ENCODE measurements at places on chromosomes 2 and 18.

DNA sequence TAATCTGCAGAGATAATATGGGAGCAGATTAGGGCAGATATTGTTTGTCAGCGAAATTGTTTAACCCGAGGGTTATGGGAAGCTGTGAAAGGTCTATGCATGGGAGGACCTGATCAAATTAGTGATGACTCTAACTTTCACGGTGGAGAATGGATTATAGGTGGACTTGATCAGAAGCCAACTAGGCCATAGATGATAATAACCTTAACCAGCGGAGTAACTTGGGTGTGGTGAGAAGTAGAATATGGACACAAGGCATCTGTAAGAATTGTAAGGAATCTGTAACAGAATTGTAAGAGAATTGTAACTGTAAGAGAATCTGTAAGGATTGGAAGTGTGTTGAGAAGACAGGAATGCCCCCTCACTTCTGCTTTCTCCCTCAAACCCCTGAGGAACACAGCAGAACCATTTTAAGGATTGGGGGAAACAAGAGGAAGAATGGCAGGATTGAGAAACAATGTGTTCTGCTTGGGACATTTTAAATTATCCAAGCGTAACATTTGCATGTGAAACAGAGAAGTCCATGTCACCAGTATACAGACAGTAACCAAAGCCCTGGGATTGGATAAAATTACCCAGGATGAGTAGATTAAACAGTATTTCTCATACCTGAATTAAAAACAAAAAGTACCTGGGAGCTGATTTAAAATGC is 14.9 kb upstream of the SLC39A10 start:
- DNase-seq = no peak

GRCh38 chr2:63058144-63058920 is 7.7 kb downstream of the OTX1 start:
- DNase-seq = no peak

- no peak for DNase-seq
Measured at GRCh38 chr2:120442923-120443571, 97.1 kb downstream of the INHBB start.

DNA sequence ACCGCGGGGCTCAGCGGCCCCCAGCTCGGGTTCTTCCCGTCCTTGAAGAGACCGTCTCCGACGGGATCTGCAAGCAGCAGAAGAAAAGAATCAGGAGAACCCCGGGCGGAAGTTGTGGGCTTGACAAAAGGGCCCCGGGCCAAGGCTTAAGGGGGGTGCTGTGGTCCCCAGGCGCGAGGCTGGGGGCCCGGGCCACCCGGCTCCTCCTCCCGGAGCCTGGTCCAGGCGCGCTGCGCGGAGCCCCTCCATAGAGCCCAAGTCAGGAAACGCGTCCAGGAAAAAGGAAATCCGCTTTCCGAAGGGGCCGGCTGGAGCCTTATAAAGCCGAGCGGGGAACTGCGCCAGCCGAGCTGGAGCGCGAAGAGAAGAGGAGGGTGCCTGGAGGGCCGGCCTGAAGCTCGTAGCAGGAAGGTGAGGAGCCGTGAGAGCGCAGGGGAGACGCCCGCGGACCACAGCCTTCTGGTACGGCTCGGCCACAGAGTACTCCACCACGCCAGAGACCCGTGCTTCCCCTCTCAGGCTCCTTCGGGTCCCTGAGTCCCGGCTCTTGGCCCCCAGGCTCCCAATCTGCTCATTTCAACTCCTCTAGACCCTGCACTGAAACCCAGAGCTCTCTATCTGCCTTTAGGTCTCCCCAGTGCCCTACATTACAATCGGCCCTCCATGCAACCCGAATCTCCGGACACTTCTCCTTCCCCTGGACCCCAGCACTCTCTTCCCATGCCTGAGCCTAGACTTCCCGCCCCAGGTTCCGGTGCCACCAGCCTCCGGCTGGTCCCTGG is 554 bp downstream of the FEV start:
- no peak for DNase-seq

DNA sequence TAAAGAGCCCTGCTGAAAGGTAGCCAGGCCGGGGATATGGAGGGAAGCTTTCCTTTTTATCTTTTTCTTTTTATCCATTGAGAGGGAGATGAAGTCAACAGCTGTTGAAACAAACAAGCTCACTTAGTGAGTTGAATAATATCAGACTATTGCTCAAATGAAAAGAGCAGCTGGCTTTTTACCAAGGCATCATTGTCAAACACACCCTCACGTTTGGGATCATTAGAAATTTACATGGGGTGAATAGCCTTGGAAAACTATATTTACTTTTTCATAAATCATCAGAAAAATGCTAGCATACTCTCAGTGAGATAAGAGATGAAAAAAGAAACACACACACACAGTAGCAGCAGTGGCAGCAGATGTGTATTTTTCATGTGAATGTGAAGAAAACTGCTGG is 71.5 kb upstream of the HNMT start:
- no peak for DNase-seq

DNA sequence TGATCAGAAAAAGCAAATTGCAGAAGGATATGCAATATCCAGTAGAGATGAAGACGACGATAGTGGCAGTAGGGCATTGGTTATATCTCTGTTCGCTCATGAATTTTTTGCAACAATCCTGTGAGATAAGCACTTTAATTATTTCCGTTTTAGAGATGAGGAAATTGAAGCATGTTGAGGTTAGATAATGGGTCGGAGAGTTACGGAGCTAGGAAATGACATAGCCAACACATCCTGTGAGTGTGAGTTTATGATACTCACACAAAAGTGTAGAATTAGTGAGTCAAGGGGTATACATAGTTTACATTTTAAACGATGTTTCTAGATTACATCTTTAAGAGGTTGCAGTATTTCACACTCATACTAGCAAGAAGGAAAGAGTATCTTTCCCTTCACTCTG is 123.1 kb upstream of the ARL4C start:
- no peak for DNase-seq

DNA sequence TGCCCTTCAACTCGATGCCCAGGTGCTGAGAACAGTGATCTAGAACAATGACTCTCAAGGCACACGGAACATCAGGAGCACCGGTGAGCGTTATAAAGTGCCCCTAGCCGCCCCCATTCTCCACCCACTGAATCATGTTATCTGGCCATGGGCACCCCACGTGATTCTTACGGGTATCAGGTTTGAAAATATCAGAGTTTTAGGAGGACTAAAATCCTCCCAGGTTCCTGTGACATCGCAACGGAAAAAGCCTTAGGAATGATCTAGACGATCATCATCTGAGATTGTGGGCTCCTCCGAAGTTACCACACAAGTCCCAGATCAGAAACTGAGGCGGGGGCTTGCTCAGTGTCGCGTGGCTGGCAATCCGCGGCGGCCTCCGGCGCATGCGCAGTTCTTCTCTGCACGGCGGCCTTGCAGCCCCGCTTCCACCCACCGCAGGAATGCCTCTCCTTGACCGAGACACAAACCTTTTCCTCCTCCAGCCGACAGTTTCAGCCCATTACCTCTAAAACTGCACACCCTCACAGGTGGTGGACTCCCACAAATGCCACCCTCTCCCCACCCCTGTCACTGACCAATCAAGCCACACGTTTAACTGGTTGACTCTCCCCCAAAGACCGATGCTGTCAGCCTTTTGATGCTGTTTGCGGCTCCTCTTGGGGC is 5.8 kb upstream of the MRPL33 start:
- peak; percentile 63 for DNase-seq

DNA sequence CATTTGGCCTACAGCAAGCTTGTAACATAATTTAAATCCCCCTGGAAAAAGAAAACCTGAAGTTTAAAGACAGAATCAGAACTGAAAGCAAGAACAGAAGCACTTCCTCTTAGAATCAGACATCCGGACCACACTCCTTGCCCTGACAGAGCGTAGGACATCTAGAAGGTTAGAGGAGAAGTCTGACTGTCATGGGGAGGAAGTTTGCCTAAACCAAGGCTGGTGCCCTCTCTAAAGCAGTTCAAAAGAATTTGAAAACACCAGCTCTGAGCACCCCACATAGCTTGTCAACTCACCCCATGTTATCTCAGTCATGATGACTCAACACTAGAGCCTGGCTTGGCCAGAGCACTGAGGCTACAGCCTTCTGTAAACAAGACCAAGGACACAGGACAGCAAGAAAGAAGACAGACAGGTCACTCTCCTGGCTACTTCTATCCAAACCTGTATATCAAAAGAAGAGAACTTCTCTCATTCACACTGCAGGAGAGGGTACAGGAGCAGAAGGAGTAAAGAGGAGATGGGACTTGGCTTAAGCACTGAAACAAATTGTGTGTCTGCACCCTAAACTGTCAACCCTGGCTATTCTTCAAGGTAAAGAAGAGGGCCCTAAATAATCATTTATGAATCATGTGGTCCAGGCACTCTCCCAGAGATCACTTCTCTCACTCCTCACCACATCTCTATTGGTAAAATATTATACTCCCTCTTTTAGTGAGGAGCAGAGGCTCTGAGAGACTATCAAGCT is 198.6 kb downstream of the MEMO1 start:
- DNase-seq = peak; percentile 30

DNA sequence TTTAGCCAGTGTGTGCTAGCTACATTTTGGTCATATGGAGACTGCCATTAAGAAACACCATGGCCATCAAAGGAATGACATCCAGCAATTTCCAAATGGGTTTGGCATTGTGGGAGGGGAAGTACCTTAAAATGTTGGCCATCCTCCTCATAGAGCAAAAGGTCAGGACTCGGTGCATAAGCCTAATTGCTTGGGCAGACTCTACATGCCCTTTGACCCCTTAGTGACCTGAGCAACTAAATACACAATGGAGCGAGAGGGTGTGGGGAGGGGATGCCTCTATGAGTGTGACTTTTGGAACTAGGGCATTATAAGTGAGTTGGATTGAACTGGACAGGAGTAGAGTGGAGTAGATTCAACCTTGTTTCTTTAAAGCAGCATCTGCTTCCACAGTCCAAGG is 44.9 kb downstream of the NRP2 start:
- DNase-seq = no peak

DNA sequence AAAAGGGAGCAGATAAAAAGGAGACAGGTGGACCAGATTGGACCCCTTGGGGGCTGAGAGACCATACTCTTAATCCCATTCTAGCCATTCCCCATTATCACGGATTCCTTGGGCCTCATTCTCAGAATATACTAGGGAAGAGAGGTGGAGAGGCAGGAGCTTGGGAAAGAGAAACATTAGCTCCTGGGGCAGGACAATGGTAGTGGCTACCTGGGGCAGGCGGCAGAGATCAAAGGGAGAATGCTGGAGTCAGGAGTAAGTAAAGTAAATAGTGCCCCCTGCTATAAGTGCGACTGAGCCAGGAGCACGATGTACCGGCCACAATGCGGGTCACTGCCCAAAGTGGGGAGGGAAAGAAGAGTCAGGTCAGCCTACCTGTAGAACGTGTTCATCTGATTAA is 20.4 kb upstream of the IHH start:
- no peak for DNase-seq

DNA sequence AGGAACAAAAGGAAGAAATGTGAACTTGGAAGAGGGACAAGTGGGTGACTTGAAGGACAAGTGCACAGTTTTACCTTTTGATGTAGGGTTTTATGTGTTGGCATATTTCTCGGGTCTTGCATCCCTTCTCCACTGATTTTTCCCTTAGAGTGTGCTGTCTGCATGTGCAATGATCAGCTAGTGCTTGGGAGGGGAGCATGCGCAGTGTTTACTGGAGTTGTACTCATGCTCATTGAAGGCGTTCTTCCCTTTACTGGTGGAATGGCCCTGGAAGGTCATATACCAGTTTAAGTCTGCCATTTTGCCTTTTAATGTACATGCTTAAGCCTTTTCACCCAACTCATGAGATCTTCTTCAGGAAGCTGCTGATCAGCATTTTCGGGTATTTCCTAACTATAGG is 1168.0 kb downstream of the SUCLG1 start:
- no peak for DNase-seq

DNA sequence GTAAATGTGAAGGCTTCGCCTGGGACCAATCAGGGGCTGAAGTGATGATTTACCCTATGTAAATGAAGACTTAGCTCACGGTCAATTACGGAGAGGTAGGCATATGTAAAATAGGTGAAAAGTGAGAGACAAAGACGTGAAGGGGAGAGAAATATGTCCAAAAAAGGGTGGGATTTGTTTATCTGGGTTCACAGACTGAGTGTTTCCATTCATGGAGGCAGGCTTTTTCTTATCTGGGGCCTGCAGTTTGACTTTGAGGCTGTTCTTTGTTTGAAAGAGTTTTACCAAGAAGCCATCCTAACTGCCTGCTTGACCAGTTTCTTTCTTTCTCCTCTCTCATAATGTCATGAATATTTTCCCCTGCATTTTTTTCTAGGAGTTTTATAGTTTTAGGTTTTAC is 202.7 kb downstream of the NYAP2 start:
- DNase-seq = no peak

DNA sequence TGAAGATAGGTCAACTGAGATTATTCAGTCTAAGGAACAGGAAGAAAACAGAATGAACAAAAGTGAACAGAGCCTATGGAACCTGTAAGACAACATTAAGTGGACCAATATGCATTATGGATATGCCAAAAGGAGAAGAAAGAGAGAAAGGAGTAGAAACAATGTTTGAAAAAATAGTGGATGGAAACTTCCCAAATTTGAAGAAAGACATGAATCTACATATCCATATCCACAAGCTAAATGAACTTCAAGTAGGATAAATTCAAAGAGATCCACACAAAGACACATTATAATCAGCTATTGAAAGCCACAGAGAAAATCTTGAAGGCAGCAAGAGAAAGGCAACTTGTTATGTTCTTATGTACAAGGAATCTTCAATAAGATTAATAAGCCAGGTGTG is 74.2 kb downstream of the BAZ2B start:
- no peak for DNase-seq

DNA sequence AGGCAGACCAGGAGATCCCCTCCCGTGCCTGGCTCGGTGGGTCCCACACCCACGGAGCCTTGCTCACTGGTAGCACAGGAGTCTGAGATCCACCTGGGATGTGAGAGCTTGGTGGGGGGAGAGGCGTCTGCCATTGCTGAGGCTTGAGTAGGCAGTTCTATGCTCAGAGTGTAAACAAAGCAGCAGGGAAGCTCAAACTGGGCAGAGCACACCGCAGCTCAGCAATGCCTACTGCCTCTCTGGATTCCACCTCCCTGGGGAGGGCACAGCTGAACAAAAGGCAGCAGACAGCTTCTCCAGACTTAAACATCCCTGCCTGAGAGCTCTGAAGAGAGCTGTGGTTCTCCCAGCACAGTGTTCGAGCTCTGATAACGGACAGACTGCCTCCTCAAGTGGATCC is 85.1 kb downstream of the UGP2 start:
- no peak for DNase-seq

GRCh38 chr2:102226612-102227391 is 40.0 kb downstream of the IL1RL2 start:
- no peak for DNase-seq

DNA sequence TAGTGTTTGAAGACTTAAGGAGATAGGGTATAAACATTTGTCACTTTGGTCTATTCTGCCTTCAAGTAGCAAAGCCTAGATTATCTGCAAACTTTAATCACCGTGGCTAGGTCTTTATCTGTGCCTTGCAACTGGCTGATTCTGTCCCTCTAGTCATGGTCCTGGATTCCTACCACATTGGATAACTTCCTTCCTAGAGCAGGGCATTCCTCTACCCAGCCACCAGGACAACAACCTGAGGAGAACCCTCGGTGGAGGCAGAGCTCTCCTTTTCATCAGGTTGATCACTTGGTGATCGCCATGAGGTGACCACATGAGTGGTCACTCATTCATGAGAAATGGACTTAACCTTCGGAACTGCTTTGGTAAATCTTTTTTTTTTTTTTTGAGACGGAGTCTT is 25.3 kb upstream of the PTPRM start:
- no peak for DNase-seq
